MG63 (cell line): ENCODE measurements at places on chromosomes 1 and 21. TPM values are rescaled to one million over a fixed set of nuclear protein-coding genes. Genes with fewer than 3 reads are reported as not detected.

The LMOD1 gene
- total RNA-seq = 0.03 TPM in 1 of 2 replicates, not detected in the other

The KCND3 gene
- total RNA-seq = 0.07 and 0.10 TPM in 2 replicates

DNA sequence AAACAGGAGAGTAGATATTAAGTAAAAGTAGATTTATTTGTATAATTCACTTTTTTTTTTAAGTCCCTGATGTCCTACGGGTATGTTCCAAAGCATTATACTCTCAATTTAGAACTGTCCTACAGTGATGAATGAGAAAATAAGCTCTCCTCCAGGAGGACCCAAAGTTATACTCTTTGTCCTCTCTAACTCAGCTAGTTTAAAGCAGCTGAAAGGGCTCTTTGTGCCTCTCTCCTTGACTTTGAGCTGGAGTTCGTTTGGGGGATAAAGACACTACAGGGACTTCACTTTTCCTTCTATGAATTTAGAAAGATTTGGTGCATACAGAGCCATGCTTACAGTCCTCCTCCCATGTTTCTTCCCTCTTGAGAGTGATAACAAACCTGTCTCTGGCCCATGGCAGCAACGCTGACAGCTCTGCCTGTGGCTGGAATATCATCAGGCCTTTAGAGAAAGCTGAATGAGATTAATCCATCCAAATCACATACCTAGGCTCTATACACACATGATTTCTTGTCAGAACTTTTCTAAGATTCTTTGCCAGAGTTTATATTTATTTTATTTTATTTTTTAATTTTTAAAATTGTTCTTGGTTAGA is 134.3 kb downstream of the PIK3R3 start:
- DNase-seq = no peak

The INAVA gene
- total RNA-seq = not detected in 2 replicates

DNA sequence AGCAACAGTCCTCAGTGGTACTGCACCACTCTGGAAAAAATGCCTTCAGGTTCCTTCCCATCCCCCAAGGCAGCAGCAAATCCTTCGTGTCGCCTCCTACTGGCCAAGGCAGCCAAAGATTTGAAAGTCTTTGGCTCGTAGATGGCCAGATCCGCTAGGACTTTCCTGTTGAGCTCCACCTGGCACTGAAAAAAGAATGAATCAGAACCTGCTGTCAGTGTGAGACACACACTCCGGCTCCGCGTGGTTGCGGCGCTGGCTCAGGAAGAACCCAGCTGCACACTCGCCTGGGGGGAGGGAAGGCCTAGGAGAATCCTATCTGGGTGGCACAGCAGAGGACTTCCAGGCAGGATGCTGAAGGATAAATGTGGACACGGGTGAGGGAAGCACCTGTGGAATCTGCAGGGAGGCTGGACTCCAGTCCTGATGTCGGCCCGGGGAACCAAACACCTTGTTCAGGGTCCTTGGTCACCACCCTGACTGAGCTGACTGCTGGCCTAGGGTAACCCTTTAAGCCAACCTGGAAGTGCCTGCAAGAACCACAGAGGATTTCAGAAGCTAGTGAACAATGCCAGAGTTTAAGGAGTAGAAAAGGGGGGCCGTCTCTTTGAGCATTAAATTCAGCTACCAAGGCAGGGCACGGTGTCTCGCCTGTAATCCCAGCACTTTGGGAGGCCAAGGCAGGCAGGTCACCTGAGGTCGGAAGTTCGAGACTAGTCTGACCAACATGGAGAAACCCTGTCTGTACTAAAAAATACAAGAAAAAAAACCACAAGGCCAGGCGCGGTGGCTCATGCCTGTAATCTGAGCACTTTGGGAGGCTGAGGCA is 3.2 kb upstream of the CCNL2 start:
- DNase-seq = peak; percentile 68

GRCh38 chr1:36440646-36441045 is 9.6 kb downstream of the OSCP1 start:
- no peak for DNase-seq

DNA sequence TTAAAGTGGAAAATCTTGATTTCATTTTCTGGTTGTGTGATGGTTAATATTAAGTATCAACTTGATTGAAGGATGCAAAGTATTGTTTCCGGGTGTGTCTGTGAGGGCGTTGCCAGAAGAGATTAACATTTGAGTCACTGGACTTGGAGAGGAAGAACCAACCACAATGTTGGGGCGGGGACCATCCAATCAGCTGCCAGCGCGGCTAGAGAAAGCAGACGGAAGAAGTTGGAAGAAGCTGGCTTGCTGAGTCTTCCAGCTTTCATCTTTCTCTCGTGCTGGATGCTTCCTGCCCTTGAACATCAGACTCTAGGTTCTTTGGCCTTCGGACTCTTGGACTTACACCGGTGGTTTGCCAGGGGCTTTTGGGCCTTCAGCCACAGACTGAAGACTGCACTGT is 832.6 kb upstream of the TMPRSS15 start:
- peak; percentile 48 for DNase-seq

The C2CD2 gene
- 9.7 and 13.8 TPM in 2 replicates for total RNA-seq

The GUCA2A gene
- total RNA-seq = not detected in 2 replicates

DNA sequence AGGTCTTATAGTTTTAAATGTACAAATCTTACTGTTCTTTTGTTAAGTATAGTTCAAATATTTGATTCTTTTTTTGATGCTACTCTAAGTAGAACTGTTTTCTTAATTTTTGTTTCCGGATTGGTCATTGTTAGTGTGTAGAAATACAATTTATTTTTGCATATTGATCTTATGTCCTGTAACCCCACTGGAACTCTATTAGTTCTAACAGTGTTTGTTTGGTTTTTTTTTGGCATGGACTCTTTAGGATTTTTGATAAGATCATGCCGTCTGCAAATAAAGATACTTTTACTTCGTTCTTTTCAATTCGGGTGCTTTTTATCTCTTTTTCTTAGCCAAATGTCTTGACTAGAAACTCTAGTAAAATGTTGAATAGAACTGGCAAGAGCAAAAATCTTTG is 26.5 kb downstream of the GDAP2 start:
- no peak for DNase-seq

GRCh38 chr1:52435211-52435610 is 30.8 kb downstream of the PRPF38A start:
- no peak for DNase-seq

GRCh38 chr1:216293683-216294082 is 129.6 kb downstream of the USH2A start:
- DNase-seq = no peak

DNA sequence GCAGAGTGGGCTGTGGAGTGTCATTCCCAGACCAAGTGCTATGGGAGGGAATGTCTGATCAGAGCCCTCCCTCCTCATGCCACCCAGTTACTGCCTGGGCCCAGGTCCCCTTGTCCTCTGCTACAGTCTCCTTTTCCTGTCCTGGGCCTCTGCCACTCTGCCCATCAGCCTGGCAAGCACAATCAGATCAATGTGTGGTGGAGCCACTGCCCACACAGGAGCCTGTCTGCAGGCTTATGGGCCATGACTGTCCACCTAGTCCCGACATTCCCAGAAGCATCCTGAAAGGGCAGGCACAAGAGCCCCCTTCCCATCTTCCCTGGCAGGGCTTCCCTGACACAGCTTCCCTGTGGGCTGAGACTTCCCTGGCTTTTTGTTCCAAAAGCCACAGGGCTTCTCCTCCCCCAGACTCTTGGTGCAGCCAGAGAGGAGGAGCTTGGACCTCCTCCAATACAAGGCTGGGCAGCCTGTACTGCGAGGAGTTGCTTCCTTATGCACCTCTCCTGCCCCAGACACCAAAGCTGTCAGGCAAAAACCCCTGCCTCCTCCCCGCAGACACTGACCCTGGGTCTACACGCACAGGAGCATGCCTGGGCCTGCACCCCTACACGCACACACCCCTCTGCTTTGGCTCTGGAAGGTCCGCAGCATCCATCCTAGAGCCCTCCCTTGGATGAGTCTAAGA is 29.2 kb upstream of the CNTN2 start:
- DNase-seq = peak; percentile 36

The ADAM30 gene
- not detected in 2 replicates for total RNA-seq

DNA sequence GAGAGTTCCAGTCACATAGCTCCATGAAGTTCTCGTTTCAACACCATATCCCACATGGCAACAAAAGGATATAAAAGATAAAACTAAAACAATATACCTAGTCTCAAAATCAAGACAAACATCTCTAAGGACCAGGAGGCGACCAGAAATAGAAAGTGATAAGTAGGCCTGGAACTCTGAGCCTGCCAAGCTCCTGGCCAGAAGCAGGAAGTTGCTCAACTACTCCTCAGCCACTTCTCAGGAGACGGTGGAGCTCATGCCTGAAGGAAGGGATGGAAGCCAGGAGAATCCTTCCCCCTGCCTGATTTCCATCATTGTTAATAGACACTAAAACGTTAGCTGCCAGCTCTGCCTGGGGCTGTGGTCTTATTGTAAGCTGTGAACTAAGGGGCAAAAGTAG is 94.7 kb downstream of the DISP1 start:
- peak; percentile 77 for DNase-seq

The IQGAP3 gene
- 18.7 and 20.7 TPM in 2 replicates for total RNA-seq

DNA sequence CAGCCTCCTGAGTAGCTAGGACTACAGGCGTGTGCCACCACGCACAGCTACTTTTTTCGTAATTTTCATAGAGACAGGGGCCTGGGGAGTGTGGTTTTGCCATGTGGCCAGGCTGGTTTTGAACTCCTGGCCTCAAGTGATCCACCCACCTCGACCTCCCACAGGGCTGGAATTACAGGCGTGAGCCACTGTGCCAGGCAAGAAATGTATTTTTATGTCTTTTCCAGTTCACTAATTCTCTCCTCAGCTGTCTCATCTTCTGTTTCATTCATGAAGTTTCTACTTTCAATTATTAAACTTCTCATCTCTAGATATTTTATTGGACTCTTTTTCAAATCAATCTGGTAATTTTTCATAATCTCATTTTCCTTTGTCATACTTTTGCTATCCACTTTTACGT is 72.1 kb upstream of the DISP3 start:
- no peak for DNase-seq

DNA sequence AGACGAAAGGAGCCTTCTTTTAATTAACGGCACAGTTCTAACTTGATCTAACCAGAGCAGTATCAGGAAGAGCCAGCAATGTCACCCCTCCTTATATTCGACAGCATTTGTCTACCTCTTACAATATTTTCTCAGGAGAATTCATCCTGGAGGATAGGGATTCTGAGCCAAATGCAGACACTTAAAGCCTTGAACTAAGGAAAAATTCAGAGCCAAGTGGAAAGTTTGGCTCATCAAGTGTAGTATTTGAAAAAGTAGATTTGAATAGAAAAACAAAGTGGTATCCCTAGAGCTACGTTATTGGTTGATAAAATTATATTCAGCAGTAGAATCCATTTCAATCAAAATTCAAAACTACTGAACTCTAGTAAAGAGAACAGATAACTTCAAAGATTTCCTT is 732.0 kb upstream of the ADGRL2 start:
- no peak for DNase-seq

GRCh38 chr21:35316933-35317332 is 267.8 kb upstream of the RUNX1 start:
- peak; percentile 9 for DNase-seq

DNA sequence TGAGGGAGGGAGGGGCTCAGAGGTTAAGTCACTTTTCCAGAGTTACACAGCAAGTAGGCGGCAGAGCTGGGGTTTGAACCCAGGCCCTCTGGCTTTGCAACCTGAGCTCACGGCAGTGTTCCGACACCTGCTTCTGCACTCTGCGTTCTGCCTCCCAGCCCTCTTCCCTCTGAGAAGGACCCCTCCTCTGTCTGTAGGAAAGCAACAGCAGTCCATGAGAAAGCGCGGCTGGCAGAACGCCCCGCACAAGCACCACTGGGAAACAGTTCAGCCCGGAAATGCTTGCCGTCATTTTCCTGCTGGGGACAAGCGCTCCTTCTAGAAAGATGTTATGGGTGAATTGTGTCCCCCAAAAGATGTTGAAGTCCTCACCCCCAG is 241.1 kb downstream of the NPHP4 start:
- DNase-seq = no peak

DNA sequence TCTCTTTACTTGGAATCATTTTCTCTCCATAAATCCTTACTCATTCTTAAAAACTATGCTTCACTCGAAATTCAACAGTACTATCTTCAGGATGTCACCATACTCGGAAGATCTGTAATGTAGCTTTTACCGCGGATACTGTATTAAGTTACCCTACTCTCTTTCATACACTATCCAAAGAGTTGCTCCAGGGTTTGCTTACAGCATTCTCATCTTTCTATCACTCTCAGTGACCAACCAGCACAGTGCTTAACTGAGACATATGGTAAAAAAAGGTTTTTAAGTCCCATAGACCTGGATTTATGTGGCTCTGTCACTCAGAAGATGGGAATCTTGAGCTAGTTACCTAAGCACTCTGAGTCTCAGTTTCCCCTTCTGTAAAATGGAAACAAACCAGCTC is 15.8 kb downstream of the GTF2B start:
- no peak for DNase-seq

- DNase-seq = no peak
Observed at GRCh38 chr1:80645621-80646020, 1155.1 kb upstream of the ADGRL2 start.

The LRRC40 gene
- total RNA-seq = 17.6 and 25.9 TPM in 2 replicates

DNA sequence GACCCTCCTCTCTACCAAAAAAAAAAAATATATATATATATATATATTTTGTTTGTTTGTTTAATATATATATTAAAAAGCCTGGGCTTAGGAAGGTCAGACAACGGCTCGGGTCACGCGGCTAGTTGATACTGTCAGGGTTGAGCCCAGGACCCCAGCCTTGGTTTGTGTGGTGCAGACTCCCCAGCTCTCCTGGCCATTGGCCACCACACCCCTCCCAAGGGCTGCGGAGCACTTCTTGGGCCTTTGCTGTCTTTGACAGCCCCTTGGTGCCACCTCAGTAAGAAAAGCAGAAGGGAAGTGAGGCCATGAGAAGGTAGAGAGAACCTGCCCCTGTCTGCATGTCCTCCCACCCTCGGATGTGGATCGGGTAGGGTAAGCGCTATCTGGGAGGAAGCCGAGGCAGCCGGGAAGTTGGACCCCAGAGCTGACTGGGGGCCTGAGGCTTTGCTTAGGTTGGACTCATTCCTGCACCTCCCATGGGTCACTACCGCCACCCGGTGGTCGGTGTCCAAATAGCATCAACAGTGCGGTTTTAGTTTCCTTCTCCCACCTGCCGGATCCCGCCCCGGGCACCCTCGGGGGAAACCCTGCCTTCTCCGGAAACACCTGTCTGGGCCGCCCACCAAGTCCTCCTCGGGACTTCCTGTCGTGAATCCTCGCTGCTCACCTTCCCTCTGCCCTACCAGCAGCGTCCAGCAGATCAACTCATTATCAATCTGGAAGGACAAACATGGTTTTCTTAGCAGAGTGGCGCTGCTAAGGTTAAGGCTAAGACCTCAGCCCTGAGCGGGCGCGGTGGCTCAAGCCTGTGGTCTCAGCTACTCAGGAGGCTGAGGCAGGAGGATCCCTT is 29.8 kb upstream of the GNPAT start:
- DNase-seq = peak; percentile 55
